ENCODE measurements at places on chromosomes 3 and 15.
A peak's percentile ranks its signal among the peaks of the same experiment; 100 is the strongest.

- DNase-seq: no peak
These were observed 9.8 kb downstream of the CLCN2 start for GRCh38 chr3:184351511-184352148.

- no peak for DNase-seq
These were observed 657.0 kb downstream of the TUSC7 start for GRCh38 chr3:117366574-117366973.

- no peak for DNase-seq
These were observed 270.9 kb upstream of the CCDC54 start for GRCh38 chr3:107106316-107106715.

GRCh38 chr3:54294214-54294613 is 171.9 kb downstream of the CACNA2D3 start:
- peak; percentile 38 for DNase-seq

- no peak for DNase-seq
These were observed 52.1 kb downstream of the TFG start for GRCh38 chr3:100761211-100761942.

All from NT2/D1 (cell line).